Hematopoietic multipotent progenitor cell treated with erythropoietin and hydrocortisone succinate and interleukin-3 and kit ligand, for 8 days (in vitro differentiated cells): ENCODE measurements at places on chromosomes 13 and 19.

GRCh38 chr13:42277618-42278276 lies 5.8 kb downstream of the AKAP11 start:
- no peak for DNase-seq

DNA sequence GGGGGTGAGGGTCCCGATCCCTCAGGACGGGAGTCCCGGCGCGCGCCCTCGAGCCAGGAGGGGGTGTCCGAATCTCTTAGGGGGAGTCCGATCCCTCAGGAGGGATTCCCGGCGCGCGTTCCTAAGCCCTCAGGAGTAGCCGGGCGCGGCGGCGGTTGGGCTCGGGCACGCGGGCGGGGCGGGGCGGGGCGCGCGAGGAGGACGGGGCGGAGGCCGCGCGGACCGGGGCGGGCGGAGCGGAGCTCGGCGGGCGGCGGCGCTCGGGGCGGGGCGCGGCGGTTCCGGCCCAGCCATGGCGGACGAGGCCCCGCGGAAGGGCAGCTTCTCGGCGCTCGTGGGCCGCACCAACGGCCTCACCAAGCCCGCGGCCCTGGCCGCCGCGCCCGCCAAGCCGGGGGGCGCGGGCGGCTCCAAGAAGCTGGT lies at the start of gene CUL4A:
Gene CUL4A, plus strand, starts transcription at position 278 of the 423 bp plus-strand sequence. Its CDS starts 15 bp downstream, at position 293.
- peak; percentile 72 for DNase-seq

DNA sequence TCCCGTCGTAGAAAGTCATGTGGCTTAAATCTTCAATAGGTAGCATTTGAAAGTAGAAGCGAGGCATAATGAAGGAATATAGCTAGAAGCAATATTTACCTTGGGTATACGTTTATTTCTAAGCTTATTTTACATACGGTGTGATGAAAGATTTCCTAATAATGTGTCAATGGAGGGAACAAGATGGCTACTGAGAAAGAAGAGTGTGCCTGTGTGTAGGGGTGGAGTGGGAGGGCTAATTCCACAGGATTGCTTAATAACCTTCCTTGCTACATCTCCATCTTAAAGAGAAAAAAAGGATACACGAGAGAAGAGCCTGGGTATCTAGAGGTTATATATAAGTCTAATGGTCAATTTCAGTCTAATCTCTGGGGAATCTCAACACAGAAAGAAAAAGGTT lies 2.0 kb downstream of the SPART start:
- peak; percentile 38 for DNase-seq

DNA sequence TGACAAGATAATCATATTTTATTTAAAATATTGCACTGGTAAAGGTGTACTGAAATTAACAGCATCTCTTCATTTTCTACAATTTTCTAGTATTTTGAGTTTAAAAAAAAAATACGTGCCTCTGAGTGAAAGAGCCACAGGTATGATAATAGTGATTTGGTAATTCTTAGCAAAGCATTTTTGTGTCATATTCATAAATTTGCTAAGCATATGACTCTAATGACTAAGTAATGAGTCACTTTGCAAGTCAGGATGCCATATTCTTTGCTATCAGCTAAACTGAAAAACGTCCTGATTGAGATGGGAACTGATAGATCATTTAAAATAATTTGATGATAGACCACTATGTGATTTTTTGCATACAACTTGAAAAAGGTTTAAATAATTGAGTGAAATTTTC lies 136.1 kb upstream of the IRS2 start:
- DNase-seq: no peak
